ENCODE measurements at places on chromosomes 5 and 9.
A peak's percentile ranks its signal among the peaks of the same experiment; 100 is the strongest.

DNA sequence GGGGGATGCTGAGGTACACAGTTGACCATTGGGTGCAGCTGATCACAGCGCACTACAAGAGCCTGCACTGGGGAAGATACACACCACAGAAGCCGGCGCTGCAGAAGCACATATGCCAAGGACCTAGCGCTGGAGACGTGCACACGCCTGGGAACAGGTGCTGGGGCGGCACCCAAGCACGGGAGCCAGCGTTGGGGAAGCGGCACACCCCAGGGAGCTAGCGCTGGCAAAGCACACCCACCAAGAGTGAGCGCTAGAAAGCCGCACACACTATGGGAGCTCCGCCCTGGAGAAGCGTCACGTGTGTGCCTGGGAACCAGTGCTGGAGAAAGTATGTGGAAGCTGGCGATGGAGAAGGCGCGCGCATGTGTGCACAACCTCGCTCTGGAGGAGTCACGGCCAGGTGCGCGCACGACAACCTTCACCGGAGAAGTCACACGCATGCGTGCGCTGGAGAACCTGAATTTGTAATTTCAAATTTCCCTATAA lies 4.5 kb downstream of the FANCC start:
- peak; percentile 87 for DNase-seq

DNA sequence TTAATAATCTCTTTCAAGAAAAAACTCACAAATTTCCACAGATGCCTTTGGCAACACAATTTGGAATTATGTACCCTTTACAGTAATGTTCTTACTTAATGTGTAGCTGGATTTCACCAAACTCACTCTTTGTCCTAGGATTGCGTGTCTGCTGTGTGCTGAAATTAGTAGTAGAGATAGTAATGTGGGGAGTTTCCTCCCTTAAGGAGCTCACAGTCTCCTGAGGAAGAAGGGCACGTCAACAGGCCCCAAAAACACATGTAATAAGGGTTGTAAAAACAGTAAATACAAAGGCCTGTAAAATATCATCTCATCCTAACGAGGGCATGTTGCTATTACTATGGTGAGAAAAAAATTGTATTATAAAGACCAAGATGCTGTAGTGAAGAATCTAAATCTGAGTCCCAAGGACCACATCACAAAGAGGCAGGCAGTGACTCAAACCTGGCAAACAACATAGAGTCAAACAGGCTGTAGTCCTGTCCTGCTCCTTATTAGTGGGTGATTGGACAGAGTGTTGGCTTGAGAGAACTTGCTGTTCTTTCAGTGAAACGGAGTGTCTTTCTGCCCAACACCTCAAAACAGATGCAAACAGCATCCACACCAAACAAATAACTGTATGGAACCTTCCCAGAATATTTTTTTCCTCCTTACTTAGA lies 83.2 kb upstream of the PAPPA start:
- no peak for DNase-seq

GRCh38 chr5:180170810-180171567 lies 38.0 kb downstream of the RASGEF1C start:
- no peak for DNase-seq

- no peak for DNase-seq
Observed at GRCh38 chr9:71326360-71326759, 204.9 kb upstream of the TRPM3 start.

- DNase-seq = no peak
Observed at GRCh38 chr5:127804886-127805426, 101.8 kb downstream of the CCDC192 start.

All from A673 (cell line).